M059J (cell line): ENCODE measurements at places on chromosomes 13 and 19. TPM values are rescaled to one million over a fixed set of nuclear protein-coding genes. Genes with fewer than 3 reads are reported as not detected.

The ANKLE1 gene
- 0.69 and 0.71 TPM in 2 replicates for total RNA-seq

DNA sequence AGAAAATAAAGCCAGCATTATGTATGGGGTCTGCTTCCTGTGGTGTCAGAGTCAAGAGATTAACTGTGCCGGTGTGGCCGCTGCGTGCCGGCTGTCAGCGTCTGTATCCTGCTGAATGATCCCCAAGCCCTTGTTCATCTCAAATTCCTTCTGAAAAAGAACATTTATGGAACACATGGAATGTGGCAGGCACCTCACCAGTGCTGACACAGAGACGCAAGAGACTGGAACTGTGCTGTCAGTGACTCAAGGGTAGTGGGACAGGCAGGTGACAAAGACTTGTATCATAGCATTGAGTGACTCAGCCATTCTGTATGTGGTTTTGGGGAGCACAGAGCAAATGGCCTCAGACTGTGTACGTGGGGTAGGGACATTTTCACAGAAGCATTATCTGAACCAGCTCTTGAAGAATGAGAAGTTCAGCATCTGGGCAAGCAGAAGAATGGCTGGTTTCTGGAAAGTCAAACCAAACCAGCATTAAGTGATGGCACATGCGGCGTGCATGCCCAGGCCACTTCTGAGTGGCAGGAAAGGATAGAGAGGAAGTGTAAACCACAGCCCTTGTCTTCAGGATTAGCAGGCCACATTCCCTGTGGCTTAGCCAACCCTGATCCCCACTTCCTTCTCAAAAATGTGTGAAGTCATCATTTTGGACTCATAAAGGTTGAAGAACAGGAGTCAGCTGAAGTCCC, 54.0 kb upstream of the IRS2 start:
- DNase-seq, result peak; percentile 88

DNA sequence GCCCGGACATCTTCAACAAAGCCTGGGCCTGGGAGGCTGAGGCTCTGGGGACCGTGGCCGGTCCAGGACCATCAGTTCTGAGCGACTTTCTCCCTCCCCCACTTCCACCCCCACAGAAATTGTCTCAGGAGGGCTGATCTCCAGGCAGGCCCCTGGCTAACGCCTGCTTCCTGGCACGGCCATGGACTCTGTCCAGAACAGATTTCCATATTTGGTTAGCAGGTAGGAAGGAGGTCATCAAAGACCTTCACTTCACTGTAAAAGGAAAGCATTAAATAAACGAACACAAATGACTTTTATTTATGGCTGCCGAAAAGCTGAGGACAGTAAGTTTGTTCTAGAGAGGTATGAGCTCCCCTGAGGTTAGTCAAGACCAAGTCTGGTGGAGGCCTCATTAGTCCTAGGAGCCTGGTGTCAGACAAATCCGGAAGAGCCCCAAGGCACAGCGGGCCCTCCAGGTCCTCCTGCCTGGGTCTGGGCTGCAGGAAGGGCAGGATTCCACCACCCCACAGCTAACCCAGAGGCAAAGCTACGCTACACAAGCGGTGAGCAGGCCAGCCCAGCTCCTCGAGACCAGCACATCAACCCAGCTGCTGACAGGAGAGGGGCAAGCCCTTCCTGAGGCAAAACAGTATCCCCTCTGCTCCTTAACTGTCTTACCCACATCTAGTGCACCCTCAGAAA, 4.6 kb upstream of the PLPP2 start:
- no peak for DNase-seq

- no peak for DNase-seq
Observed at GRCh38 chr19:38291855-38292254, 12.2 kb upstream of the C19orf33 start.

The FAM216B gene
- not detected in 2 replicates for total RNA-seq

GRCh38 chr19:30395283-30395682, 23.1 kb downstream of the ZNF536 start:
- DNase-seq, result no peak

DNA sequence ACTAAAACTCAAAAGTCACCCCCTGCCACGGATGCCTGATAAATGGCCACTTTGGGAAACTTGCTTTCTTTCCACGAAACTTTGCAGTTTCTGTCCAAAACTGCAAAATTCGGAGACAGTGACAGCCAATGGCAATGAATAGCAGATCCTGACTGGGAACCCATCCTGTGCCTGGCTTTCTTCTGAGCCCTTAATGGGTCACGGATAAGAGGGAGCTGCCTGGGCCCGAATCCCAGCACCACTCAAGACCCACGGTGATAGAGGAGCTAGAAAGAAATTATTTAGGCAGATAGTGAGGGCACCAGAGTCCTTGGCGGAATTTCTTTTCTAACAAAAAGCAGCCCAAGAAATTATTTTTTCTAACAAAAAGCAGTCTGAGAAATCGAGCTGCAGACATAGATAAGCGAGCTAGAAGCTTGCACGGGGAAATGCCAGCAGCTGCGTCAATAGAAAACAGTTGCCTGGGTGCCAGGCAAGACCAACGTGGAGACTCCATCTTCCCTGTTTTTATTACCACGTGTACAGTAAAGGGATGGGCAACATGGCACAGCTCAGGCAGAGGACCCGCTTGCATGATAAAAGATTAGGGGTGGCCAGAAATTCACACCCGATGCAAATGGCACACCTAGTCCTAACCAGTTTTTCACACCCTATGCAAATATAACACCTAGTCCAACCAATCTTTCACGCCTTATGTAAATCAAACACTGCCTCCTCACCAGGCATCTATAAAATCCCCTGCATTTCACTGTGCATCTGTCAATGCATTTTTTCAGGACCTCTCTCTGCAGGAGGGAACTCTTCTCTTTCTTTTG, 7.1 kb upstream of the HSH2D start:
- DNase-seq, result no peak

DNA sequence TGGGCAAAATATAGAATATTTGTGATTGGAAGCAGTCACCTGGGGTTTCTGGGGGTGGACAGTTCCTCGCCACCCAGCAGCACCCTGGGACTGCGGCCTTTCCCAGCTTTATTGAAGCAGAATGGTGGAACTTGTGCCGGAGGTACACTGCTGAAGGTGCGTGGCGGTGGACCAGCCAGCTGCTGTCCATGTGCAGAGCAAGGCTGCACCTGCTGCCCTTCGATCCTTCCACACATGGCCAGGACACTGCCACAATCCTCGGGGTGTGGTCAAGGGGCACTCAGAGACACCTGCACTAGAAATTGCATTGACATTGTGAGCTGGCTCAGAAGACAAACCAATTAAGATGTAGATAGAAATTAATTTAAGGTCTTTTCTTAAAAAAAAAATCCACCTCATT, 11.4 kb upstream of the GPI start:
- DNase-seq, result no peak

- no peak for DNase-seq
Observed at GRCh38 chr19:54729416-54730188, 5.4 kb downstream of the KIR3DL3 start.

The C19orf81 gene
- total RNA-seq, result 1.0 and 4.9 TPM in 2 replicates

The LILRA5 gene
- not detected in 2 replicates for total RNA-seq

The NCAN gene
- total RNA-seq, result not detected in 2 replicates

- DNase-seq, result no peak
Observed at GRCh38 chr19:35330475-35330874, 1.5 kb downstream of the CD22 start.

The ZNF497 gene
- total RNA-seq, result 0.54 and 1.5 TPM in 2 replicates

- no peak for DNase-seq
Observed at GRCh38 chr19:35811317-35812219, 1.1 kb downstream of the PRODH2 start.

- peak; percentile 67 for DNase-seq
Observed at GRCh38 chr19:344625-345319, at the start of gene MIER2. TSS of gene MIER2 (minus strand) at chr19:344796. CDS start at chr19:344782, 14 bp downstream.

DNA sequence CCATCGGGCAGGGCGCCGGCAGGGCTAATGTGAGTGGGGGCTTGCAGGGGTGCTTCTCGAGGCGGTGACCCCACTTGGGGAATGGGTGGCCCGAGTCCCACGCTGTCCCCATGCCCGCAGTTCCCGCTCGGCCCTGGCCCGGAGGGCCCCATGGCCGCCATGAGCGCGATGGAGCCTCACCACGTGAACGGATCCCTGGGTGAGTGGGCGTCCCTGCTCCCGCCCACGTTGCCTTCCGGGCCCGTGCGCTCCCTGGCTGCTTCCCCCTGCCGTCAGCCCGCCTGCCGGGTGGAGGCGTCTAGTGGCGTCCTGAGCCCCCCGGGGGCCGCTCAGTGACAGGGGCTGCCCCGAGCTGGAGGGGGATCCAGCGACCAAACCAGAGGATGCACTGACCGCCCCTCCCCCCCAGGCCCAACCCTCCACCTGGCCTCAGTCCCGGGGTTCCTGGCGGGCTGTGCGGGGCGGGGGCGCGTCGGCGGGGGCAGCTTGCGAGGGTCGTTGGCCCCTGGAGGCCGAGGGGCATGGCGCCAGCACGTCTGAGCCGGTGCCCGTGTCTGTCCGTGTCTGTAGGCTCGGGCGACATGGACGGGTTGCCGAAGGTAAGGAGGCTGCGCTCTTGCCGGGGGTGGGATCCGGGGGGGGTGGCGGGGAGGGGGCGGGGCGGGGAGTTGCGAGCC, 4.8 kb downstream of the ISYNA1 start:
- DNase-seq, result no peak

DNA sequence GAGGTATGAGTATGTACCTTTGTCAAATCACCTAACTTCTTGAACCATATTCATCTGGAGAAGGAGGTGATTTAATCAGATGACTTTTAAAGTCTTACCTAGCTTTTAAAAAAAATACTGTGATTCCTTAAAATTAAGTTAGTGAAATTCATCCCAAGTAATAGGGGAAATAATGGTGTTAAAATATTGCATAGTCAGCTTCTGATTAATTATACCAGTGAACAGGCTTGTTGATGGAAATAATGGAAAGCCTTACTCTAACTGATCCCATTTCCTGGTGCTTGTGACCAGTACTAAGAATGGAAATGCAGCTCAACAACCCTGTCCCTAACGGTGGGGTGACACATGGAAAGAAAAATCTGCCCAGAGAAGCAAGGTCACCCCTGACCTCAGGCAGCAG, 130.7 kb downstream of the CDK8 start:
- DNase-seq, result no peak

The TLE2 gene
- not detected in 2 replicates for total RNA-seq

The ZNF723 gene
- total RNA-seq, result not detected in 2 replicates

DNA sequence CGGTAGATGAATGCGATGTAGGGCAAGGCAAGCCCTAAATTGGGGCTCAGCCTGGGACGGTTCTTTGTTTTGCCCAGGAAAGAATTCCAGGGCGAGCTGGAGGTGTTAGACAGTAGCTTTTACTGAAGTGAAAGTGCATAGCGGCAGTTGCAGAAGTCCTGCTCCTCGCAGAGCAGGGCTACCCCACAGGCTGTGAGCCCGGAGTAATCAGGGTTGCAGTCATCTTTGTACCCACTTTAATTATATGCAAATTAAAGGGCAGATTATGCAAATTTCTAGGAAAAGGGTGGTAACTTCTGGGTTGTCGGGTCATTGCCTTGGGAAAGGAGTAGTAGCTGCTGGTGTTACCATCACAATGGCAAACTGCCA, 30.5 kb downstream of the VAV1 start:
- no peak for DNase-seq
